A549 (cell line): ENCODE measurements at places on chromosomes 6 and 20. TPM values are rescaled to one million over a fixed set of nuclear protein-coding genes. Genes with fewer than 3 reads are reported as not detected.
A peak's percentile ranks its signal among the peaks of the same experiment; 100 is the strongest.

GRCh38 chr20:9699181-9699580 is 139.7 kb downstream of the PAK5 start:
- no peak for DNase-seq

GRCh38 chr6:6317825-6318733 is 2.4 kb downstream of the F13A1 start:
- no peak for DNase-seq

DNA sequence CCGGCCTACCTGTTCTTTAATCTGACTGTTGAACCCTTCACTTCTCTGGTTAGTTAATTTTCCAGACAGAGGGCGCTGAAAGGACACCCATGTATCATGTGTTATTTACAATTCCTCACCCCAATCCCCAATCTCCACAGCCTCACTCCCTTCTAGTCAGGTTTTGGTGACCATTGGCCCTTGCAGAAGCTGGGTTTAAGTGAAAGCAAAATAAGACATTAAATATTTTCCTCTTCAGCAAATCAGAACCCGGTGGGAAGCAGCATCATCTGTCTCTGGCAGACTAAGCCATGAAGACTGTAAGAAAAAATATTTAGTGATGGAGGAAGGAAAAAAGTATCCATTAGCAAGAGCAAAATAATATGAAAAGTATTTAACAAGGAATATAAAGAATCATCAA is 9.4 kb upstream of the HLA-DQA1 start:
- no peak for DNase-seq

DNA sequence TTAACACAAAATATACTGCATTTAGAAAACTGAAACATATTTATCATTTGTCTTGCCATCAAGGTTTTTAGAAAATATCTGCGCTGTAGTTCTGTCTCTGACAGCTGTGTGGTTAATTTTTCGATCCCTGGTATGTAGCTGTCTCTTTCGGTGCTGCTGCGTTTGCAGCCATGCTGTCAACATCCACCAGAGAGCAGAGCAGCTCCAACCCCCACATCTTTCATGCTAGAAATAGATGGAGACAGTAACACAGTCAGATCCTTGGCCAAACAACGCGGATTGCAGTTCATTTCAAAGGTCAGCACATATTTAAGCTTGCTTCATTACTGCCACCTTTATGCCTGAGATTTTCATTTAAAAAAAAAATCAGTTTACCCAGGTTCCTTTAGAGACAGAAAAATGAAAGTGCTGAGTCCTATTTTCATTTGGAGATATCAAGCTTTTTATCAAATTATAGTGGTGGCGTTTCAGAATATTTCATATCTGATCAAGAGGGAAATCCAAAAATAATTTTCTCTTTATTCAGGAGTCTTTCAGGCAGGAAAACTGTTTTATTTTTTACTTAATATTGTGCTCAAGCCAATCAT is 157.7 kb upstream of the MMS22L start:
- DNase-seq: peak; percentile 34

GRCh38 chr20:59667131-59667530 is 62.8 kb downstream of the PHACTR3 start:
- DNase-seq: no peak

GRCh38 chr6:15389765-15390723 is 144.2 kb downstream of the JARID2 start:
- peak; percentile 32 for DNase-seq

Gene TMEM244
- not detected in 3 replicates for polyA plus RNA-seq

Gene TNF
- polyA plus RNA-seq: not detected in 3 replicates

Gene LY6G6C
- 0.11 to 0.21 TPM in 2 of 3 replicates, not detected in the other for polyA plus RNA-seq
